ENCODE measurements at places on chromosomes 3 and 15. TPM values are rescaled to one million over a fixed set of nuclear protein-coding genes. Genes with fewer than 3 reads are reported as not detected.

DNA sequence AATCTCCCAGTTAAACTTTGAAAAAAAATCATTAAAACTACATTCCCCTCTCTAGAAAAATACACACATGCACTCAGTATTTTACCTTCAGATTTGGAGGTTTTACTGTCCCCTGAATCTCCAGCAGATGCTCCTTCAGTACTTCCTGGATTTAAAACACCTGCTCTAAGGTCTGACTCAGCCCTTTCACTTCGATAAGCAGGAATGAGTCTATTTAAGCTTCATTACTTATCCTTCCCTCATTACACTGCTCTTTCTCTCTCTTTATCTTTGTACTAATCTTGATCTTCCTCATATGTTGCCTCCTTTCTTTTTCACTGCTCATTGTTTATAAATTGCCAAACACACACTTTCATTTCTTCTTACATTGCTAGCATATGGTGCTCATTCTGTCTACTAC, 443.9 kb downstream of the DIPK2A start:
- DNase-seq, result no peak
- H3K4me1 ChIP-seq, result no peaks in the 10 kb centered on the region
- no peak overlapping the region for H3K4me3 ChIP-seq
- H3K27me3 ChIP-seq, result no peaks in the 10 kb centered on the region
- no peak overlapping the region for H3K27ac ChIP-seq

- H3K36me3 ChIP-seq, result no peaks in the 10 kb centered on the region
- no peak overlapping the region for H3K27ac ChIP-seq
- no peaks in the 10 kb centered on the region for H3K4me1 ChIP-seq
- H3K4me3 ChIP-seq, result no peak overlapping the region
- no peak for DNase-seq
Measured at GRCh38 chr15:68755731-68756130, 65.0 kb downstream of the ANP32A start.

DNA sequence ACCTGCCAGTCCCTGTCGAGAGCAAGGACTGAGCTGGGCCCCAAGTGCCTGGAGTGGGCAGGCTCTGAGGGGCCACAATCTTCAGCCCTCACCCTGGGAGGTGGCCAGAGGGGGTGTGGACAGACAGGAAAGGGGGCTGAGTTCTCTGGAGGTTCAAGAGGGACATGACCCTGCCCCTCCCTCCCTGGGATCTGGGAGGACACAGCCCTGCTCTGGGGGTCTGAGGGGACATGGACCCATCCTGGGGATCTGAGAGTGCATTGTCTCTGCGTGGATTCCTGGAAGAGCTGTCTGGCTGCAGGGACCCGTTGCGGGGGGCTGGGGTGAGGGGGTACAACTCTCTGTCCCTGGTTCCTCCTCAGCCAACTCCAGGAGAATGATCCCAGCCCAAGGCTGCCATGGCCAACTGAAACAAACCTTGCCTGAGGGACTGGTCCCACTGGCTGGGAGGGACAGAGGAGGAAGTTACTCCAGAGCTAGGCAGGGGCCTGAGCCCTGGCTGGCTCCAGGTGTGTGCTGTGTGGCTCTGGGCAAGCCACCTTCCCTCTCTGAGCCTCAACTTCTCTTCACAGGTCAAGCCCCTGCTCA, 29.0 kb downstream of the PTH1R start:
- no peaks in the 10 kb centered on the region for H3K4me1 ChIP-seq
- no peak overlapping the region for H3K27ac ChIP-seq
- H3K27me3 ChIP-seq, result no peaks in the 10 kb centered on the region
- no peak overlapping the region for H3K4me3 ChIP-seq

- H3K27me3 ChIP-seq, result no peaks in the 10 kb centered on the region
- no peak for DNase-seq
- H3K4me1 ChIP-seq, result peaks cover 12% of the 10 kb centered on the region
- H3K27ac ChIP-seq, result no peak overlapping the region
- no peaks in the 10 kb centered on the region for H3K36me3 ChIP-seq
Measured at GRCh38 chr15:64705006-64705405, 70.4 kb downstream of the RBPMS2 start.

DNA sequence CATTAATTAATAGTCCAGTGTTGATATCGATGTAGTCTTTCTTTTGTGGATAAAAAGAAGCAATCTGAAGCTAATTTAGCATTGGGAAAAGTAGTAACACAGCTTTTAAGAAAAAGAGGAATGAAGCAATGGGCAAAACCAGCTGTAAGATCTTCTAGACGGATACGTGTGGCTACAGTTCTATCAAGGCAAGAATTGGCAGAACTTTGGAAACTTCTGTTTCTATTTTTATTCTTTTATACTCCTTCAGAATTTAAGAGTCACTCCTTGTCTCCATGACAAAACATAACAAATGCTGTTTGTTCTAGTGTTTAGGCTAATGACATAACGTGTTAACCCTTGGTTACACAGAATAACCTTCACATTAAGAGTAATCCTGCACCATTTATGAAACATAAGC, 289.2 kb downstream of the ROBO2 start:
- H3K27me3 ChIP-seq, result no peaks in the 10 kb centered on the region
- H3K4me1 ChIP-seq, result no peaks in the 10 kb centered on the region
- H3K36me3 ChIP-seq, result no peaks in the 10 kb centered on the region
- no peak overlapping the region for H3K27ac ChIP-seq
- no peak for DNase-seq
- no peak overlapping the region for H3K4me3 ChIP-seq

DNA sequence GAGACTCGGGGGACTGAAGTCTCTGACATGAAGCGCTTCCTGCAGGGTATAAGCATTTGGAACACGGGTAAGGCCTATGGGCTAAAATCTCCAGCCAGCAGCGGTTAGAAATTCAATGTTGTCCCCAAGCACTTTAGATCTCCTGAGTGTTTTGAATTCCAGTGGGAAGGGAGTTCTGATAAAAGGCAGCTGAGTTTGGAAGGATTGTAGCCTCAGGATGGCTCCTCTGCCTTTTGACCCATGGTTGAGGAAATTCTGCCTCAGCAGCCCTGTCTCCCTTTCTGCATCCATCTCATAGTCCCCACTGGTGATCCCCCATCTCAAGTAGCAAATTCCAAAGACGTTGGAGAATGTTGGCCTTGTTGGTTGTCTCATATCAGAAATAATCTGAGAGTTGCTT, 24.2 kb upstream of the HACD2 start:
- peaks cover 31% of the 10 kb centered on the region for H3K4me1 ChIP-seq
- no peaks in the 10 kb centered on the region for H3K27me3 ChIP-seq
- H3K27ac ChIP-seq, result no peak overlapping the region
- no peak for DNase-seq
- no peaks in the 10 kb centered on the region for H3K36me3 ChIP-seq

- no peaks in the 10 kb centered on the region for H3K27me3 ChIP-seq
- no peak for DNase-seq
- no peak overlapping the region for H3K27ac ChIP-seq
- H3K4me3 ChIP-seq, result no peak overlapping the region
- no peaks in the 10 kb centered on the region for H3K36me3 ChIP-seq
- H3K4me1 ChIP-seq, result no peaks in the 10 kb centered on the region
Measured at GRCh38 chr3:87288446-87288845, 12.1 kb upstream of the POU1F1 start.

DNA sequence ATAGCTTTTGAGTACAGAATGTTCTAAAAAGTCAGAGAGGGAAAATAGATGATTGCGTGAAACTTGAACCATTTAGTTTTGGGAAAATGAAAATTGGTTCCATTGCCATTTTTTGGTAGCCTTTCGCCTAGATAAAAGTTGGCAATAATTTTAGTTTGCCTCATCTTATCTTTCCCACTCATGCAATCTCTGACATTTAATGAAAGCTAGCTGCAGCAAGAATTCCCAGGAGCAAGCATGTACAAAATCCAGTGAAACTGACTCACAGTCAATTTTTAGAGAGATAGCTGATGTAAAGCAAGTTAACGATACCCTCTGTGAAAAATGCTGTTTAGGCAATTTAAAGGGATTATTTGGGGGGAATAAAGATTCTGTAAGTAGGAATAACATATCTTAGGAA, 797.4 kb downstream of the GRM7 start:
- no peaks in the 10 kb centered on the region for H3K27me3 ChIP-seq
- no peak overlapping the region for H3K27ac ChIP-seq
- no peaks in the 10 kb centered on the region for H3K4me1 ChIP-seq
- no peaks in the 10 kb centered on the region for H3K36me3 ChIP-seq

DNA sequence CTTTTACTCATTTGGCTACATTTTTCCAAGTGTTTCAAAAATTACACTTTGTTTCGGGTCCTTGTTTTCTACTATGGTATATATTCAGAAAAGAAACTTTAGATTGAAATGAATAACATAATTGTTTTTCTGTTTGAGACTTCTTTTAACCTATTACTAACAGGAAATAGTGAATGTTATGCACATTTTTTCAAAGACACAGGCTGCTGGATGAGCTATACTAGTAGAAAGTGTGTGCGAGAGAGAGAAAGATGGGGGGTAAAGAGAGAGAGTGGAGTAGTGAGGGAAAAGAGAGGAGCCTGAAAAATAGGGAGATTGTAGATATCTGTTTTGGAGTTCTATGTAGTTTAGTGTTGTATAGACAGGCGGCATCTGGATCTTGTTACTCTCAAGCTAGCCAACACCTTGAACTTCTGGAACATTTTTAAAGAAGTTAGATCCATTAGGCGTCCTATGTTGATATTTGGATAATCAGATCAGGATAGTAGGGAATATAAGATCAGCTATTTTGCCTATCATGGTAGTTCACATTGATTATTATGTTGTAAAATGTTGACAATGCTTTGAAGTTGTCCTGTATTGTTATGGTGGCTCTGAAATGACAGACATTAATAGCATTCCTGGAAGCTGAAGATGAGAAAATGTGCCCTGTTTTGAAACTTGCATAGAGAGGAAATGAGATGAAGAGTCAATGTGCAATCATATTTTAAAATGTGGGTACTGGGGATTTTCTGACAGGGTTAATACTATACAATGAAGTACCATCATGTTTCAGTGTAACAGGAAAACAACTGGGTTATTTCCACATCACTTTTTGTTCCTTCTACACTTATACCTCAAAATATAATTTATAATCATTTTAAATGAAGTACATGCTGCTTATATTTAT, 2.6 kb downstream of the RBMS3 start:
- peaks cover 18% of the 10 kb centered on the region for H3K27me3 ChIP-seq
- H3K4me1 ChIP-seq, result peaks cover 5% of the 10 kb centered on the region
- H3K36me3 ChIP-seq, result no peaks in the 10 kb centered on the region
- DNase-seq, result no peak
- H3K27ac ChIP-seq, result no peak overlapping the region

- H3K4me3 ChIP-seq, result no peak overlapping the region
- H3K27me3 ChIP-seq, result no peaks in the 10 kb centered on the region
- DNase-seq, result no peak
- no peak overlapping the region for H3K27ac ChIP-seq
Measured at GRCh38 chr15:43927203-43927602, 100.4 kb downstream of the WDR76 start.

DNA sequence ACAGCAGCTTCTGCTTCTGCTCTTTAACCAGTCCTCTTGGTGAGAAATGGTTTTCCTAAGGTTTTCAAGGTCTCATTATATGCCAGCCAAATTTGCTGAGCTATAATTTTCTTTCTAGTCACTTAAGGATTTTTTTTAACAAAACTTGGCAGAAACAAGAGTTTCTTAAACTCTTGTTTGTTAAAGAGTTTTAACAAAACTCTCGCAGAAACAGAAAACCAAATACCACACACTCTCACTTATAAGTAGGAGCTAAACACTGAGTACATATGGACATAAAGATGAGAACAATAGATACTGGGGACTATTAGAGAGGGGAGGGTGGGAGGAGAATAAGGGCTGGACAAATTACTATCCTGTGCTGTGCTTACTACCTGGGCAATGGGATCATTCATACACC, 908.3 kb downstream of the TUSC7 start:
- H3K27me3 ChIP-seq, result no peaks in the 10 kb centered on the region
- no peak overlapping the region for H3K4me3 ChIP-seq
- DNase-seq, result no peak

GRCh38 chr15:78757636-78757905, 53.7 kb downstream of the ADAMTS7 start:
- no peak overlapping the region for H3K27ac ChIP-seq
- H3K27me3 ChIP-seq, result no peaks in the 10 kb centered on the region
- H3K36me3 ChIP-seq, result no peaks in the 10 kb centered on the region
- H3K4me1 ChIP-seq, result no peaks in the 10 kb centered on the region

DNA sequence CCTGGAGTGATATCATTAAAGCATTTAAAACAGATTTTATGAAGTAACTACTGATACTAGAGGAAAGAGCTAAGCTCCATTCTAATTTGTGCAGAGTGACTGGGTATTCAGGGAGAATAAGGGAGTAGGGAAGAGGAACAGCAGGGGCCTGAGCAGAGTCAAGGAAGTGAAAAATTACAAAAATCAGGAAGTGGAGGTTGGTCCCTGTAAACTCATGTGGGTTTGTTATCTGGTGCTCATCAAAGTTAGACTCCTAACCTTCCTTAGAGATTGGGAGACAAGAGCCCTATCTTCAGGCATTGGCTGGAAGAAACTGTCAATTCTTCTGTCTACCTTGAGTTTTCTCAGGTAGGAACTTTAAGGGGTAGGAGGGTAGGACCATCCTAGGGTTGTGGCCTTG, 82.5 kb downstream of the NEK11 start:
- no peak overlapping the region for H3K4me3 ChIP-seq
- DNase-seq, result no peak
- H3K27me3 ChIP-seq, result no peaks in the 10 kb centered on the region
- no peaks in the 10 kb centered on the region for H3K4me1 ChIP-seq
- H3K27ac ChIP-seq, result no peak overlapping the region
- H3K36me3 ChIP-seq, result no peaks in the 10 kb centered on the region

DNA sequence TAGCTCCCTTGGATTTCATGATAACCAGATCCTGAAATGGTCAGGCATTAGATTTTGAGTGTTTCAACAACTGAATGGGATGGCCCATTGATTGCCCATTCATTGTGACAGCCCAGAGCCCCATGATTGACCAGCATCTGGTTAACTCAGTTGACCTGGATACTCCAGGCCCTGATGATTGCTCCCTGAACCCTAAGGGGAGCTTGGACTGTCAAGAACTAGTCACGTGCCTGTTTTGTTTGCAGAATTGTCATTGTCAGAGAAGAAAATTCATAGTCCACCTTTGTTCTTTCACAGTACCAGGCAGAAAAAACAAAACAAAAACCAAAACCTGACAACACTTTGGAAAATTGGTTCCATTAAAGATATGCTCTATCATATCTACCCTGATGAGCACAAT, 241.3 kb upstream of the ONECUT1 start:
- H3K36me3 ChIP-seq, result no peaks in the 10 kb centered on the region
- no peaks in the 10 kb centered on the region for H3K4me1 ChIP-seq
- no peak overlapping the region for H3K27ac ChIP-seq
- H3K4me3 ChIP-seq, result no peak overlapping the region
- no peak for DNase-seq
- H3K27me3 ChIP-seq, result no peaks in the 10 kb centered on the region

Gene NR2F2
- total RNA-seq, result 61.4 TPM

Gene XCR1
- total RNA-seq, result not detected

Gene SOX2
- 0.15 TPM for total RNA-seq

Data from HCT116 (cell line).